Kasumi-1 (cell line): ENCODE measurements at places on chromosomes 13 and 19.

- no peak for DNase-seq
Measured at GRCh38 chr13:94329277-94329676, 150.2 kb downstream of the DCT start.

DNA sequence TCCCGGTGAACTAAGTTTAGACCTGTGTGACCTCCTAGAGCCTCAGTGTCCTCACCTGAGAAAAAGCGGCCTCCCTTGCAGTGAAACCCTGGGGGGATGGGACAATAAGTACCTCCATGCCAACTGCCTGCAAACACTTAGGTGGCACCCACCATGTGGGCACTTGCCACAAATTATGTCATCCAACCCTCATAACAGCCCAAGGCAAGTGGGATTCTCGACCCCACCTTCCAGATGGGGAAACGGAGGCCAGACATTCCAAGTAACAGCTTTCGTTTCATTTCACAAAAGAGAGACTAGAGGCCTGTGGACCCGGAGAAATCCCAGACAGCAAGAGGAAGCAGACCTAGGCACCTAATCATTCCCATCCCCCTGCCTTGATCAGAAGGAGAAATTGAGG is 6.9 kb downstream of the REX1BD start:
- no peak for DNase-seq

- no peak for DNase-seq
Measured at GRCh38 chr13:112867301-112867711, 101.7 kb upstream of the MCF2L start.

GRCh38 chr13:63843766-63844699 is 2428.4 kb upstream of the PCDH20 start:
- DNase-seq = no peak

DNA sequence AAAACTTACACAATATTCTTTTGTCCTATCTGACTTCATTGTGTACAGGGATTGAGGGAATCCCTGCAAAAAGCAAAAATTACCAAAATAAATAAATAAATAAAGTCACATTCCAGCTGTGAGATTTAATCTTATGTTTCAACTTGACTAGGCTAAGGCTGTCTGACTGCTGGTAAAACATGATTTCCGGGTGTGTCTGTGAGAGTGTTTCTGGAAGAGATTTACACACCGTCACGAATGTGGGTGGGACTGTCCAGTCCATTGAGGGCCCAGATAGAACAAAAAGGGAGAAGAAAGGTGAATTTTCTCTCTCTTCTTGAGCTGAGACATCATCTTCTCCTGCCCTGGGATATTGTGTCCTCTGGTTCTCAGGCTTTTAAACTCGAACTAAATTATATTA is 166.1 kb downstream of the LIG4 start:
- DNase-seq = no peak

GRCh38 chr13:39879286-39880035 is 224.0 kb downstream of the COG6 start:
- DNase-seq = no peak

DNA sequence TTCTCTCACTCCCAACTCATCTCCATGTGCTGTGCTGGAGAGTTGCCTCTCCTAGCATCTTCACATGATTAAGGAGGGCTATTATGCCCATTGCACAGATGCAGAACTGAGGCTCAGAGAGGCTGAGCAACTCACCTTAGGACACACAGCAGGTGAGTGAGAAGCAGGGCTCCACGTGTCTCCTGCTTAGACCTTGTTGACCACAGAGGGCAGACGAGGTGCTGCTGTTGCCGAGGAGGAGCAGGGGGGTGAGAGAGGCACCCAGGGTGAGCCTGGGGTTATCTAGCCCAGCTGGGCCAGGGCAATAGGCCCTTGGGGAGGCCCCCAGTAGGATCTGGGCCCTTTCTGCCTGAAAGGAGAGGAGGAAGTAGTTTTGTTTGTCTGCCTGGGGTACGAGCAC is 2.4 kb upstream of the HSH2D start:
- peak; percentile 31 for DNase-seq

GRCh38 chr19:1113030-1113985 is 9.5 kb downstream of the GPX4 start:
- peak; percentile 76 for DNase-seq

GRCh38 chr13:100630555-100630954 is 42.0 kb upstream of the GGACT start:
- DNase-seq = no peak

- DNase-seq = peak; percentile 91
Measured at GRCh38 chr19:16587833-16588823, 15.9 kb upstream of the SLC35E1 start.

DNA sequence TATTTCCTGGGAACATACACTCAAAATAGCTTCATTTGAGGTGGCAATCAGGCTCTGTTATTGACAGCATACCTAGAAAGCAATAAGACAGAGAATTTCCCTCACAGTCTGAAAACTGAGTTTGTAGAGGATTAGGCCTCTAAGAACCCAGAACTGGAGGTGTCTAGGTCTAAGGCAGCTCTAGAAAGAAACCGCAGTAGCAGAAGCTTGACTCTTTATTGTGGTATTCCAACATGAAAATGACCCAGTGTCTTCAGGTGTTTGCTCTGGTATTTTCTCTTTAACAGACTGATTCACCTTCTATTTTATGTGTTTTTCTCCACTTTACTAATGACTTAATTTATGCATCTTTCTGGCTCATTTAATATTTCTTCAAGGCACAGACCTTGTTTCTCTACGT is 8.5 kb downstream of the COG6 start:
- no peak for DNase-seq

GRCh38 chr13:52033039-52033438 is 8.5 kb downstream of the UTP14C start:
- DNase-seq = no peak

DNA sequence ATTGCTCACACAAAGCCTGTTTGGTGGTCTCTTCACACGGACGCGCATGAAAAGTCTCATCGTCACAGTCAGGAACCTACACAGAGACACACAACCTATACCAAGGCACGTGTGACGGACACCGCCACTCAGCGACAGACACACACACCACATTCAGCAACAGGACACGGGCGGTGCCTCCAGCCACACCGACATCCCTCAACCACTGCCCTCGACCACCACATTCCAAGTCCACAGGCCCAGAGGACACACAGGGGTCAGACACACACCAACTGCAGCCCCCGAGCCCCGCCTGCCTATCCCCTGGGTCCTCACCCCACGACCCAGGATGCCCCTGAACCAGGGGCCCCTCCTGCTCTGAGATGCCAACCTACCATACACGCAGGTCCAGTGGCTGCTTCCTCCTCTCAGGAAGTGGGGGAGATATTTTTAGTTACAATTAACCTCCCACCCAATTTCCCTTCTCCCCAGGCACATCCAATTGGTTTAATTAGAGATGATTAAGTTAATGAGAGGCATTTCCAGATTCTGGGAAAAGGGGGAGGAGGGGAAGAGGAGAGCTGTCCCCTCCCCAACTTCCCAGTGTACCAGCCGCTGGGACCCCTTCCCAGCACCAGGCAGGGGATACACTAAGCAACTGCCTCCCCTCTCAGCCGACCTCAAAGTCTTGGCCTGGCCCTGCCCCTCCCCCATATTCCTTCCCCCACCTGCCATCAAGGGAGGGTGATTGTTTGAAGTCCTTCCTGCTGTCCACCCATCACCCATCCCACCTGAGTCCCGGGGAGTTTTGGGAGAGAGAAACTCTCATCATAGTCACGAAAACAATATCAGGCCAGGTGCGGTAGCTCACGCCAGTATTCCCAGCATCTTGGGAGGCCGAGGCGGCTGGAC is 20.4 kb downstream of the MEIS3 start:
- no peak for DNase-seq

DNA sequence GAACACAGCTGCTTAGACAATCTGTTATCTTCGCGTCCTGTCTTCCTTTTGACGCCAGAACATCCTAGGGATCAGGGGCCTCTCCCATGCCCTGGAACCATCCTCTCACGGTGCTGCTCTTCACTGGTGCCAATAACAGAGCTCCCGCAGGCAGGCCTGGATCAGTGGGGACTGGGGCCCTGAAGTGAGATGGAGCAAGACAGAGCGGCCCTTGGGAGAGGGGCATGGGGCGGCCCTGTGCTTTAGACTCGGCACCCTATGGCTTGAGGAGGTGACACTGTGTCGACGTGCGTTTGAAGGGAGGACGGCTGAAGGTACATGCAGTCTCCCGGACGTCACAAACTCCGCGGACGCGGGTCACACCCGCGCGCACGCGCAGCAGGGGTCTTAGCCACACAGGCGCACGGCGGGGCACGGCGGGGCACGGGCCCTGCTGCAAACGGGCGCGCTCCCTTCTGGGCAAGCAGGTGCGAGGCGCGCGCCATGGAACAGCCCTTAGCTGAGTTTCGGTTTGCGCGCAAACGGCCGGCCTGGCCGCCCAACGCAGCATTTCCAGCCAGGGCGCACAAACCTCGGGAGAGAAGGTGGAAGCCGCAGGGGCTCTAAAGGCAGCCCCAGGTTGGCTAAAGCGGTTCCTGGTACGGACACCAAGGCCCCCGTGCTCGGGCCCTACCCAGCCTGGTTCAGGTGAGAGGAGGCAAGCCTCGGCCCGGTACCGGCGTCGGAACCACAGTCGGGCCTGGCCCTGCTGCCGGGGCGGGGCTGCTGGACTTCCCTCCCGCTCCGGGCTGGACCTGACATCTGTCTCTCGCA is 16.5 kb upstream of the RNF17 start:
- no peak for DNase-seq

DNA sequence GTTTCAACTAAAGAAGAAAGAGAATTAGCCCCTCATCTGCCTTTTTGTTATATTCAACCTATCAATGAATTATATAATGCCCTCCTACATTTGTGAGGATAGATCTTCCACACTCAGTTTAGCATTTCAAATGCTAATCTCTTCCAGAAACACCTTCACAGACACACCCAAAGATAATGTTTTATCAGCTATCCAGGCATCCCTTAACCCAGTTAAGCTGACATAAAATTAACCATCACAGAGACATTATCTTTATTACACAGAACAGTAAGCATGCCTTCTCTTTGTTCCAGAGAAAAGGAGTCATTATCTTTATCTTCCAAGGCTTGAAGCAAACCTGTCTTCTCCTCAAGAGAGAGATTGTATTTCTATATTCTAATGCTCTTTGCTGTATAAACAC is 53.1 kb downstream of the PCDH20 start:
- DNase-seq = no peak

DNA sequence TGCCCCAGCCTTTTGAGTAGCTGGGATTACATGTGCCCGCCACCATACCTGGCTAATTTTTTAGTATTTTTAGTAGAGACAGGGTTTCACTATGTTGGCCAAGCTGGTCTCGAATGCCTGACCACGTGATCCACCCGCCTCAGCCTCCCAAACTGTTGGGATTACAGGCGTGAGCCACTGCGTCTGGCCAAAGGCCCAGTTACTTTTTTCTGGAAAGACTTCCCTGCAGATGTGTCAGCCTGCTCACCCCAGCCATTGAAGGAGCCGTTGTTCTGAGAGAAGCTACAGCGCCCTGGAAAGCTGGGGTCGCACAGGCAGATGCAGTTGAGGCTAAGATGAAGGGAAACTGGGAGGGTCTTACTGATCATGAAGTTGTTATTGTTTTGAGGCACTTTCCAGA is 7.9 kb upstream of the ZNF626 start:
- no peak for DNase-seq

DNA sequence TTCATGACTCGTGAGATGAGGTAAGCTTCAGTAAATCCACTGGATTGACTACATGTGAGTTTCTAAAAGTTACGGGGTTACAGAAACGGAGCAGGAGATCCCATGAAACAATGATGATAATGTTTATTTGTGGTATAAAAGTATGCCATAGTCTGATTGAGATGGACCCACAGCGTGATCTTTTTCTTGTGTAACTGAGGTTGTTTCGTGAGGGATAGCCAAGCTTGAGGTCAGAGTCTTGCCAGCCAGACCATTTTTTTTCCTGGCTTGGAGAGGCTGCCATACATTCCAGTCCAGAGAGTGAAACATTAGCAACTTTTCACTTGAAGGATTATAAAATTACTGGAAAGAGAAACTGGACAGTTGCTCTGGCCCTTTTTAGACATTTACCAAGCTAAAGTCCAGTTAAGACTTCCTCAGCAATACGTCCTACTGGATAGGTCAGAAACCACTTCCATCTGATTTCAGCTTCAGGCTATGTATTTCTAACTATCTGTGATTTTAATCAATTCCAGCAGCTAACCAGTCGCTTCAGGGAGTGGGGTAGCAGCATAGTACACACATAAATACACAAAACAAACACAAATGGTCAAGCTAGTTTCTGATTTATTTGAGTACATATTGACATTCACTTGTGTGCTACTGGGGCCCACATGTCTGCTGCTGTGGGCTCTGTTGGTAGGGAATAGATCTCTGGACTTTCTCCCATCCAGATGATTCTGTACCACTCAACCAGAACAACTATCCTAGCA is 194.6 kb downstream of the POSTN start:
- DNase-seq = no peak

GRCh38 chr19:40081411-40081810 is 9.3 kb downstream of the ZNF780A start:
- peak; percentile 63 for DNase-seq

DNA sequence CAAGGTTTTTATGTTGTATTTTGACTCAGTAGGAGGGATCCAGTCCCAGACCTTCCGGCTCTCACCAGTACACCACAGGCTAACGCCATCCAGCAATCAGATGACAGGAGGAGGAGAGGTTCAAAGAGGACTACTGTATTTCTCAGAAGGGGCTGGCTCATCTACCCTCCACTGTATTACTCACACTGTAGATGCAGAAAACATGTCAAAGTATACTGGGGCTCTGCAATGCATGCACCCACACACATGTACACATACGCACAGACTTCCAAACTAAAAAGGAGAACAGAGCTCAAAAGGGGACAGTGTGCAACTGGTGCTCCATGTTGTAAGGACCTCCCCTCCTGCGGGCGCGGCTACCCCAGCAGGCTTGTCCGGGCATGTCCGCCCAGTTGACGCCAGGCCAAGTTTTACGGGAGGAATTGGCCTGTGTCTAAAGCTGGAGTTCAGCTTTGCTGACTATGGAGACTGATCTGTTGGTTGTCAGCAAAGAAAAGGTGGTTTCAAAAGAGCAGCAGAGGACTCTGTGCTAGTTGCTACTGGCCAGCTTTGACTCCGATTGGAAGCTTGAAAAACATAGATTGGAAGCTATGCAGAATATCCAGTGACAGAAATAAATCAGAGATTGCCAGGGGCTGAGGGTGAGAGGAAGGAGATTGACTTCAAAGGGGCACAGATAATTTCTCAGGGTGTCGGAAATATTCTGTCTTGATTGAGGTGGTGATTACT is 314.2 kb downstream of the DLEU7 start:
- no peak for DNase-seq

DNA sequence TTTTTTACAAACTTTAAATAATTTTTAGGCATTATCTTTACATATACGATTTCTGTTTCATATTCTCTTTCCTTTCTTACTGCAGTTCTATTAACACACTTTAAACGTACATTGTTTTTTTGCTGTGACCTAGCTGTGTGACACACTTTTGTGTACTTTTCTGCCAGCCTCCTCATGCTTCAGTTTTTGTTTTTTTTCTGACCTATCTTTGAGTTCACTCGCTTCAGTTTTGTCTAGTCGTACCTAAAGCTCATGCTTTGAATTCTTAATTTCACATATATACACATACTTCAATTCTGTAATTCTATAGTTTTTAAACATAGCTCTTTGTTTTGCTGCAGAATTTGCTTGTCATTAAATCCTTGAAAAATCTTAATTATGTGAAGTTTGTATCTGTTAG is 150.4 kb downstream of the PDS5B start:
- DNase-seq = no peak

- DNase-seq = no peak
Measured at GRCh38 chr19:39813264-39813993, 20.5 kb downstream of the DYRK1B start.

- DNase-seq = no peak
Measured at GRCh38 chr13:109897988-109898624, 111.7 kb upstream of the IRS2 start.
